Activated CD4-positive, alpha-beta T cell treated with anti-CD3 and anti-CD28 coated beads for 1 hour (primary cell): ENCODE measurements at places on chromosomes 1 and 21.

DNA sequence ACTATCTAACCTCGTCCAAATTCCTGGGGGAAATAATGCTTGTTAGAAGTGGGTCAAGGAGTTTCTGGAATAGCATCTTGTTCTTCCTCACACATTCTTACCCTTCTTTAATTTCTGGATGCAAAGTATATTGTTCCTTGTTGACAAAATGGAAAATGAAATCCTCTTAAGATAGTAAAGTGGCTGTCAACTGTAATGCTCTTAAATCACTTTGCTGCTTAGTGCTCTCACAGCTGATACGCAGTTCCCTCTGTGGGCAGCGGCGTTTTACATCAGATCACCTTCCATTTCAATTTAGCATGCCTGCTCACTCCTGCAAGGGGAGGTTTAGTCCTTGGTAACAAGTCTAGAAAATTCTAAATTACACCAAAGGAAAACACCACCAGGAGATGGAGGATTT lies 113.1 kb downstream of the DNM3 start:
- DNase-seq = no peak

DNA sequence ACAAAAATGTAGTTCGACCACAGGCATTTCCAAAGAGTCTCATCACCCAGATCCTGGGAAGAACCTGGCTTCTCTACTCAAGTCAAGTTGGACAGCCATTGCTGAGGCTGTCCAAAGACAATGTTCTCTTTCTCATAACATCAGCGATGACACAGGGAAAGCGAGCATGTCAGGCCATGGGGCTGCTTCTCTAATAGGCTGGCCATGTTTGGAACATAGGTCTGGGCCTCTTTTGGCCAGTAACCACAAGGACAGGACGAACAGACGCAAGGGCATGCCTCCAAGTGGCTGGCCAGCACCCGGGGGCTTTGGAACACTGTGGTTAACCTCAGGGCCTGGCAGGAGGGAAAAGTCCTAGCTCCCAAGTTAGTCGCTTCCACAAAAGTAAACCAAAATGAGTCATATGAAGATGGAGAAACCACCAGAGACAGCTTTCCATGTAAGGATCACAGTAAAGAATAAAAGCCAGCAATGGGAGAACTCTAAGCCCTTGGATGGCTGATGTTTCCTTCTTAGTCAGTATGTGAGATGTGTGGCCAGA lies 80.6 kb upstream of the SLC44A3 start:
- DNase-seq = no peak

- no peak for DNase-seq
These were observed 14.0 kb downstream of the IFT25 start for GRCh38 chr1:53931523-53931922.

DNA sequence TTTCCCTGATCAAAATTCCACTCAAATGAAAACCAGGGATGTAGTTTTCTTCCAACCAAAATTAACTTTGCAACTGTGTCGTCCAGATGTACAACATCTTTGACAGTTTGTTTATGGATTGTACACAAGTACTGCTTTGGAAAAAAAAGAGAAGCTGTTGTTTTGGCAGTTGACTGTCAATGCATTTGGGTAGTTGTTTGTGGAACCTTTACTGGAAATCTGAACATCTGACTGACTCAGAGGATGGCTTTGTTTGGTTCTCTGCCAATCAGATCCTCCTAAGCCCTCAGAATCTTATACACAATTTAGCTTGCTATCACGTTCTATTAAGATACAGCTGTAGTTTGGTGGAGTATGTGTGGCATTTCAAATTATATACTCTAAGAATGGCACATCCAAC lies 195.0 kb downstream of the KCNK2 start:
- DNase-seq = no peak

DNA sequence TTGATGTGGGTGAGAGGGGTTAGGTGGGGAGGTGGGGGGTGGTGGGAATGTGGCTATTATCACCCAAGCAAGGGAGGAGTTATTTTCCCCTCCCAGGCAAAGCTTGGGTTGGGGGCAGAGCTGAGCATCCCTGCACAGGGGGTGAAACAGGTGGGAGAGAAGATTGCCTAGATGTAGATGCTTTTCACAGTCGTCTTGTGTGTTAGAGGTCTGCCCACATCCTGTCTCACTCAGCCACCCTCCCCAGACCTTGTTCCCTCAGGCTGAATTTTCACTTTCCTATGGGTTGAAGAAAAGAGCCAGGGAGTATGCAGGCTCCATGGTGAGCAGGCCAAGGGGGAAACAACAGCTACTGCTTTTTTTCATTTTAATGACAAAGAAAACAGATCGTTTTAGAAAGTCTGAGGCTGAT lies 223.5 kb downstream of the KIF26B start:
- no peak for DNase-seq

DNA sequence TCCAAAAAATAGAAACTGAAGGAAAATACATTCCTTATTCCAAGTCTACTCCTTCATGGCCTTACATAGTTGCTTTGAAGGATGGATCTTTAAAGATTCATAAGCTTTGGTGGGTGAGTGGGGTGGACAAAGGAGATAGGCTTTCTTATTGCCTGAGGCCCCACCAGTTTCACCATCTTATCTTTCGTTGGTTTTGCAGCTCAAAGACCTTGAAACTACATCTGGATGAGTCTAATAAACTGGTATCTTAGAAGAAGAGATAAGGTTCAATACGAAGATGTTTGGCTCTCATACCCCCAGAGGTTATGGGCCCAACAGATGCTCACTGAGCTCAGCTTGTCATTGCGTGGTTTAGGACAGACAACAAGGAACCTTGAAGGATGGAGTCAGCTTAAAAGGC lies 201.5 kb downstream of the HS2ST1 start:
- no peak for DNase-seq
